ENCODE measurements at places on chromosomes 7 and 10. TPM values are rescaled to one million over a fixed set of nuclear protein-coding genes. Genes with fewer than 3 reads are reported as not detected.
A peak's percentile ranks its signal among the peaks of the same experiment; 100 is the strongest.

ACTL6B gene
- not detected for polyA plus RNA-seq

CALN1 gene
- 1.8 TPM for polyA plus RNA-seq

- no peak for DNase-seq
Observed at GRCh38 chr7:65979583-65980477, 2.2 kb downstream of the GUSB start.

DNA sequence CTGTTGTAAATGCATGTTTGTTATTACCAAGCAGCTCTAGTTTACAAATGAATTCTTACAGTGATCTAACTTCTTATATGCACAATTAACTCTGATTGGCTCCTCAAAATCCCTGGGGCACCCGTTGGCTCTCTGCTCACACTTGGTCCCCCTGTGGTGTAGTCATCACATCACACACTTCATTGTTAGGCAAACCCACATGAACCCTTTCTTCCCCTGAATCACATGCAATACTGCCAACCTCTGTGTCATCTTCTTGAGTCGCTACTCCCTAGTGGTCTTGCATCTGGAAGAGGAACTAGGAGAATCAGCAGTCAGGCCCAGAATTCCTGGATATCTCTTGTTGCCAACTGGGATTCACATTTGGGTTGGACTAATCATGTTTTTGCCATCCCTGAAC lies 73.1 kb downstream of the CD36 start:
- DNase-seq: peak; percentile 75

- no peak for DNase-seq
Observed at GRCh38 chr7:10930551-10930950, 43.1 kb upstream of the PHF14 start.

DNA sequence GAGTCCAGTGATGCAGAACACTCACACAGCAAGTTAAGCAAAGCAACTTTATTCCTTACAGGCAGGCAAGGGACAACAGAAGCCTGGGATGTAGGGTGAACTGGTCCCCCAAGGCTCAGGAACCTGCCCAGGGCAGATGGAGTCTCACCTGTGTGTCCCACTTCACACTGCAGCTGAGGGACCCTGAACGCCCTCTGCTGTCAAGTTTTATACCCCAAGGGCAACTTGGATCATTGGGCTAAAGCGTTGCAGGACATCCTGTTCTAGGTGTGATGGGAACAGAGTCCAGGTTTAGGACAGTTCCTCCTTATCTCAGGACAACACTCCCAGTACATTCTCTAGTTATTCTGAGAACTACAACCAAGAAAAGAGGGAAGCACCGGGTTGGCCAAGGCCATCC lies 49.5 kb upstream of the ZNF746 start:
- DNase-seq: no peak

DNA sequence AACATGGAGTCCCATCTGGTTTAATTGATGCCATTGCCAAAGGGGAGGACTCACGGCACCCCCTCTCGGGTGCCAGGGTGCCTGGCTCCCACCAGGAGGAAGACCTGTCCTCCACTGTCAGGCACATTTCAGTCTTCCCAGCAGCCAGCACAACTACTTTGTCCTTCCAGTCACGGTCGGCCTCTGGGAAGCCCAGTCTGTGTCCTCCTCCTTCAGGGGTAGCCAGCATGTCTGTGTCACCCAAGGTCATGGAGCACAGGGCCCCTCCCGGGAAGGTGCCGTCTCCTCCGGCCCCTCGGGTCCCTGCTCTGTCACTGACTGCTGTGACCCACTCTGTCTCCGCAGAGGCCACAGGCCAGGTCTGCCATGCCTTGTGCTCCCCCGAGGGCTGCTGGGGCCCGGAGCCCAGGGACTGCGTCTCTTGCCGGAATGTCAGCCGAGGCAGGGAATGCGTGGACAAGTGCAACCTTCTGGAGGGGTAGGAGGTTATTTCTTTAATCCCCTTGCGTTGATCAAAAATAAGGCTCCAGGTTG lies 142.4 kb downstream of the EGFR start:
- no peak for DNase-seq

- no peak for DNase-seq
Observed at GRCh38 chr7:128962899-128963298, 25.2 kb downstream of the IRF5 start.

DNA sequence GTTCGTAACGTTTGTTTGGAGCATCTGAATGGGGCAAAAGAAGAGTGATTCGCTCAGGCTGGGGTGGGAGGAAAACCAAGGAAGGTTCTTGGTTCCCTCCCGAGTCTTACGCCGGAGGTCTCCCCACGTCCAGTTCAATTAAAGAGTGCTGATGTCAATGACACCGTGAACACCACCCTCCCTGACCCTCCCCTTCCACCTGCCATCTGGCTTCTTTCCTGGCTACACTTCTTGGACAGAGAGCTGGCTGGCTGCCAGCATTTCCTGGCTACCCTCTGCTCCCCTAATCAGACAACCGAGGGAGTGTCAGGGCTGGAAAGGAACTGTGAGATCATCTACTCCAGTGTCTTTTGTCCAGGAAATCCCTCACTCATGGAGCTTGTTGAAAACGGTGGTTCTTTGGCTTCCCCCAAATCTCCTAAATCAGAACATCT lies 24.1 kb upstream of the FFAR4 start:
- peak; percentile 71 for DNase-seq

GRCh38 chr10:127122831-127123230 lies 73.6 kb downstream of the INSYN2A start:
- no peak for DNase-seq

GRCh38 chr10:112950714-112951358 lies 789 bp downstream of the TCF7L2 start:
- no peak for DNase-seq

All from hindlimb muscle (tissue), 1 donor.